ENCODE measurements at places on chromosomes 4 and X.

- no peak within 1 kb of the TSS for H3K27ac ChIP-seq
- DNase-seq = no peak
- no peaks in the 10 kb centered on the region for H3K27me3 ChIP-seq
- H3K4me1 ChIP-seq = peaks cover 9% of the 10 kb centered on the region
- H3K36me3 ChIP-seq = no peaks in the 10 kb centered on the region
- no peak within 1 kb of the TSS for H3K4me3 ChIP-seq
These were observed at the start of gene UGT2A3 for GRCh38 chr4:68951078-68951805. Gene UGT2A3, minus strand, starts transcription at chr4:68951804. Its CDS starts 44 bp downstream, at chr4:68951760.

- peaks cover 8% of the 10 kb centered on the region for H3K27me3 ChIP-seq
- no peak for DNase-seq
- H3K4me1 ChIP-seq = peaks cover 18% of the 10 kb centered on the region
- H3K4me3 ChIP-seq = peak overlapping the region; percentile 100
These were observed 771 bp upstream of the RBPJ start for GRCh38 chr4:26319949-26320537.

- DNase-seq = peak; percentile 63
- H3K27ac ChIP-seq = no peak overlapping the region
- no peaks in the 10 kb centered on the region for H3K4me1 ChIP-seq
- H3K27me3 ChIP-seq = no peaks in the 10 kb centered on the region
- no peaks in the 10 kb centered on the region for H3K36me3 ChIP-seq
- no peak overlapping the region for H3K4me3 ChIP-seq
These were observed 62.4 kb downstream of the NPFFR2 start for GRCh38 chr4:72094059-72094797.

DNA sequence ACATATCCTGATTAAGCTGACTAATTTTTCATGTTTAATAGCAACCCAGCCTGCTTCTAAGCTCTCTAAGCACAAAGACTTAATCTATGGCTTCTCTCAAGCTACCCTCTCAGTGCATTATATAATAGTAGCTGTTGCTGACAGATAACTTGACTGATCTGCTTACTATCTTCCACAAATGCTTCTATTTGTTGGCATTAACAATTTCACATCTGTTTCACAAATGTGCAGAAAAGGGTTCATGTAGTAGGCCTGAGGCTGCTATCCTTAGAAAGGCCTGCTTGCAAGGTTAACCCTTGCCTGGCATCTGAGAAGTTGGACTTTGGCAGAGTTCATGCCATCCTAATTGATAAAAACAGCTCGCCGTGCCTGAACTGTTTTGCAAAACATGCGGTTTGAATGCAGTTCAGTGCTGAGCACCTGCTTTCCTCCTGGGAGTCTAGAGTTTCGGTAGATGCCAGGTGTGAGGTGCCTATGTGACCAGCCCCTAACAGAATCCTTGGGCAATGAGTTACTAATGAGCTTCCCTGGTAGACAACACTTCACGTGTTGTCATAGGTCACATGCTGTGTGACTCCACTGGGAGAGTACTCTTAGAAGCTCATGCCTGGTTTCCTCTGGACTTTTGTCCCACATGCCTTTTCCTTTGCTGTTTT lies 68.4 kb downstream of the NSG1 start:
- H3K36me3 ChIP-seq = peaks cover 38% of the 10 kb centered on the region
- H3K4me1 ChIP-seq = no peaks in the 10 kb centered on the region
- DNase-seq = no peak
- H3K4me3 ChIP-seq = no peak overlapping the region
- H3K27me3 ChIP-seq = no peaks in the 10 kb centered on the region
- no peak overlapping the region for H3K27ac ChIP-seq

GRCh38 chrX:21725916-21726315 lies 32.0 kb downstream of the SMPX start:
- no peak overlapping the region for H3K4me3 ChIP-seq
- no peaks in the 10 kb centered on the region for H3K4me1 ChIP-seq

- H3K27me3 ChIP-seq = no peaks in the 10 kb centered on the region
- H3K27ac ChIP-seq = peak overlapping the region; percentile 93
- H3K4me1 ChIP-seq = no peaks in the 10 kb centered on the region
- no peak for DNase-seq
These were observed 15.0 kb upstream of the OTUD4 start for GRCh38 chr4:145195167-145195952.

DNA sequence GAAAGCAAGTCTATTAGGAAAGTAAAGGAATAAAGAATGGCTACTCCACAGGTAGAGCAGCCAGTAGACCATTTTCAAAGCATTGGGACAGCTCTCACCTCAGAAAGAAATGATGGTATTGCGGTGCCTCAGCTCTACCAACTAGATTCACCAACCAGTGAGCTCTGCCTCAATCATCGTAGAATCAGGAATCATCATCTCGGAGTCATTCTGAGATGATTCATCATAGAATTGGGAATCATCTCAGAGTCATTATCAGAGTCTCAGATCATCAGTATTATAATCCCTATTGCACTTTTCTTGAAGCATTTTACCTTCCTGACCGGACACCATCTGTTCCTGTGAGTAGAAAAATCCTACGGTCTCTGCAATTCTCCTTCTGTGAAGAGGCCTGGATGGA lies 17.5 kb upstream of the SAT1 start:
- no peak for DNase-seq
- no peaks in the 10 kb centered on the region for H3K36me3 ChIP-seq
- H3K27me3 ChIP-seq = no peaks in the 10 kb centered on the region
- H3K27ac ChIP-seq = no peak overlapping the region
- H3K4me1 ChIP-seq = peaks cover 4% of the 10 kb centered on the region

- no peaks in the 10 kb centered on the region for H3K36me3 ChIP-seq
- no peak overlapping the region for H3K4me3 ChIP-seq
- no peaks in the 10 kb centered on the region for H3K4me1 ChIP-seq
- DNase-seq = no peak
These were observed 106.9 kb upstream of the DCAF12L2 start for GRCh38 chrX:126272795-126273497.

DNA sequence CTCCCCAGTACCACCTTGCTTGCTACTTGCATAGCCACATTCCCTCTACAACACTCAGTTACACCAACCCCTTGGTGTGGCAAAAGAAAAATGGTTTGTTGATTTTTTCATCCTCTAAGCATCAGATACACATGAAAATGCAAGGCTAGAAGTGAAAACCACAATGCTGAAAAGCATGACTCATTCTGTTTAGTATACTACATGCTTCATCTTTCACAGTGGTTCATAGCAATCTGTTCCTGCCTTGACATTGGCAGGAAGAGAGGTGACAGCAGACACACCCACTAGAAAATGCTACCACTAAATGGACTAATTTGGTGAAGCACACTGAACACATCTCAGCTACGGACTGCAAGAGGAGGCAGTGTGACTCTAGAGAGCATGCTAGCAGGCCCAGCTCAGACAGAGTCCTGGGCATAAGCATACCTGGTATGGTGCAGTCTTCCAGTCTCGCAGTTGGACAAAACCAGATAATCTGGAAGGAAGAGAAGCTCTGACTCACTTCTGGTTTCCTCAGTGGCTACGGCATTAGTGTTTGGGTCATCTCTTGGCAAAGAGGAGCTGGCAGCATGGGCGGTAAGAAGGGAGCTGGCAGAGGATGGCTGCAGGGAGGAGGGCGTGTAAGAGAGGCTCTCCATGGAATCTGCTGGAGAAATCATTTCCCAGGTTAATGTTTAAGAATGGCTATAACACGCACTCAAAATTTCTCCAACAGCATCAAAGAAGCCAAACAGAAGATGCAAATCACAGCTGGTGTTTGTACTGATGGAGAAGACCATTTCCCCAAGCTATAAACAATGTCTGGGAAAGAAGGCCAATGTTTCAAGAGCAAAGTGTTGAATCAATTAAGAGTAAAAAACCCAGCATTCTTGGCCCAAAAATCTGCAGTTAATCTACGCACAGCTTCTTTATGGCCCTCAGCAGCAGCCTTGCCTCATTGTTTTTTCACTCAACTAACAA lies 37.8 kb downstream of the GAB3 start:
- H3K27me3 ChIP-seq = peaks cover 4% of the 10 kb centered on the region
- no peak for DNase-seq
- no peak overlapping the region for H3K27ac ChIP-seq
- no peaks in the 10 kb centered on the region for H3K36me3 ChIP-seq
- no peak overlapping the region for H3K4me3 ChIP-seq
- H3K4me1 ChIP-seq = no peaks in the 10 kb centered on the region

- H3K36me3 ChIP-seq = no peaks in the 10 kb centered on the region
- DNase-seq = no peak
- no peak overlapping the region for H3K4me3 ChIP-seq
- peaks cover 4% of the 10 kb centered on the region for H3K27me3 ChIP-seq
- H3K4me1 ChIP-seq = peaks cover 20% of the 10 kb centered on the region
- H3K27ac ChIP-seq = no peak overlapping the region
These were observed 13.2 kb upstream of the SOD3 start for GRCh38 chr4:24781999-24782745.

GRCh38 chr4:85740431-85740861 lies 265.5 kb downstream of the ARHGAP24 start:
- H3K4me1 ChIP-seq = no peaks in the 10 kb centered on the region
- H3K4me3 ChIP-seq = no peak overlapping the region
- H3K27me3 ChIP-seq = no peaks in the 10 kb centered on the region
- H3K36me3 ChIP-seq = no peaks in the 10 kb centered on the region
- no peak overlapping the region for H3K27ac ChIP-seq

GRCh38 chr4:10380735-10381134 lies 76.5 kb downstream of the ZNF518B start:
- no peak overlapping the region for H3K27ac ChIP-seq
- no peaks in the 10 kb centered on the region for H3K4me1 ChIP-seq
- H3K4me3 ChIP-seq = no peak overlapping the region

DNA sequence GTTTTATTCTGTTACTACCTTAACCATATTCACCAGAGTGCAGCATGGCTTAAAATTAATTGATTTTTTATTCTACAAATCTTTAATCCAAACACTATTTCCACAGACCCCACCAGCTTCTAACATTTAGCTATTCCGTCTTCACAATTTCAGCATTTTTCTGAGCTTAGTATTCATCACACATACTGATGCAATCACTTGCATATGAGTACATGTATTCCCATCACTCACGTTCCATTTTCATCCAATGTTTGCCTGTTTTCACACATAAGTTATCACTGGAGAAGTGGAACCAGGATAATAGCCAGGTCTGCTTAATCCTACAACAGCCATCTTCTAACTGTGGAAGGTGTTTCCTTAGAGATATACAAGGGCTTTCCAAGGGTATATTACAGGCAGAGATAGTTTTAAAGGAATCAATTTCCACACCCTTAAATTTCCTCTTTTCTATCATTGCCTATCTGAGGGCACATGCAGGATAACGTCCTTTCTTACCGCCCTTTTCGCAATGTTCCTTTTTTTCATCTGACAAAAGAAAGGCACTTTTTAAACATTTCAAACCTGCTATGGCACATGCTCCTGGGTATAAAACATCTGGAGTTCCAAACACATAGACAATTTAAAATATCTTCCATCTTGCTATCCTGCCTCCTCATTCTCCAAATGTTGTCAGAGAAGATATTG lies 115.8 kb downstream of the CORIN start:
- H3K4me3 ChIP-seq = no peak overlapping the region
- DNase-seq = no peak
- no peak overlapping the region for H3K27ac ChIP-seq
- H3K4me1 ChIP-seq = peaks cover 13% of the 10 kb centered on the region
- H3K36me3 ChIP-seq = peaks cover 3% of the 10 kb centered on the region

GRCh38 chr4:150173432-150173861 lies 95.2 kb downstream of the DCLK2 start:
- DNase-seq = no peak
- H3K36me3 ChIP-seq = peaks cover 12% of the 10 kb centered on the region
- H3K4me3 ChIP-seq = peak overlapping the region; percentile 26
- peak overlapping the region; percentile 42 for H3K27ac ChIP-seq
- H3K27me3 ChIP-seq = peaks cover 10% of the 10 kb centered on the region

GRCh38 chr4:93730251-93730650 lies 98.3 kb upstream of the ATOH1 start:
- H3K4me1 ChIP-seq = no peaks in the 10 kb centered on the region
- H3K4me3 ChIP-seq = no peak overlapping the region
- no peaks in the 10 kb centered on the region for H3K36me3 ChIP-seq
- no peak overlapping the region for H3K27ac ChIP-seq

DNA sequence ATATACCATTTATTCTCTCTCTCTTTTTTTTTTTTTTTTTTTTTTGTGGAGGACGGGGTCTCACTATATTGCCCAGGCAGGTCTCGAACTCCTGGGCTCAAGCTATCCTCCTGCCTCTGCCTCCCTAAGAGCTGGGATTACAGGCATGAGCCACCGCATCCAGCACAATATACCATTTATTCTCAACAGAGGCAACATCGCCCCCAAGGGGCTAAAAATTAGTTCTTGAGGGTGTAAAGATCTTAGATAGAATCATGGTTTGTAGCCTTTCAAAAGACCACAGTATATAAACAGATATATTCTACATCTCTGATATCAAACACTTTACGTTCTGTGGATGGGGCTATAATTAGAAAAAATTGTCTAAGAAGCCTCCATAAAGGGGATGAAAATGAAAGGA lies 39.8 kb upstream of the TCEAL2 start:
- no peaks in the 10 kb centered on the region for H3K4me1 ChIP-seq
- no peaks in the 10 kb centered on the region for H3K27me3 ChIP-seq
- DNase-seq = no peak

DNA sequence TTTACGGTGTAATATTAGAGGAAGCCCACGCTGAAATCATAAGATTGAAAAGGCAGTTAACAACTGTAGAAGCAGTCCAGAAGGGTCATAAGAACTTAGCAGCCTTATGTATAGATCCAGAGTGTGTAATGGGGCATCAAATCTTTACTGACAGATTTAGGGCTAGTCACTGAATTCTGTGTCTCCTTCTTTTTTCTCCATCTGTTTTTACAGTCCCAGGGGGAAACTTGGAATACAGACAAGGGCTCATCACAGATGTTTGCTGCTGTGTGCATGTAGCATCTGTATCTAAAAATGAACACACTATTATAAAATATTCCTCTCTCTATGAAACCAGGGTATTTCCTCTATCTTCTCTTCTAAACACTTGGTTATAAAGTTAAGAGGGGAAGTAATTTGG lies 43.9 kb downstream of the CYSLTR1 start:
- no peak overlapping the region for H3K27ac ChIP-seq
- H3K4me1 ChIP-seq = no peaks in the 10 kb centered on the region
- H3K4me3 ChIP-seq = no peak overlapping the region
- DNase-seq = no peak
- no peaks in the 10 kb centered on the region for H3K36me3 ChIP-seq

- H3K4me1 ChIP-seq = no peaks in the 10 kb centered on the region
- peaks cover 79% of the 10 kb centered on the region for H3K27me3 ChIP-seq
- no peaks in the 10 kb centered on the region for H3K36me3 ChIP-seq
- no peak overlapping the region for H3K4me3 ChIP-seq
- no peak overlapping the region for H3K27ac ChIP-seq
These were observed 14.2 kb downstream of the PHOX2B start for GRCh38 chr4:41734371-41734770.

GRCh38 chrX:154730253-154730891 lies 20.5 kb downstream of the GAB3 start:
- H3K4me1 ChIP-seq = no peaks in the 10 kb centered on the region
- no peak for DNase-seq
- H3K36me3 ChIP-seq = no peaks in the 10 kb centered on the region
- H3K27ac ChIP-seq = no peak overlapping the region

GRCh38 chrX:6151971-6152370 lies 76.7 kb downstream of the NLGN4X start:
- H3K4me3 ChIP-seq = no peak overlapping the region
- peaks cover 6% of the 10 kb centered on the region for H3K4me1 ChIP-seq
- H3K27me3 ChIP-seq = no peaks in the 10 kb centered on the region
- H3K36me3 ChIP-seq = peaks cover 16% of the 10 kb centered on the region
- no peak for DNase-seq
- H3K27ac ChIP-seq = no peak overlapping the region

Data from type B pancreatic cell (in vitro differentiated cells).